Inflammatory macrophage treated with lipopolysaccharide for 4 hours (primary cell): ENCODE measurements at places on chromosomes 6 and 20.

DNA sequence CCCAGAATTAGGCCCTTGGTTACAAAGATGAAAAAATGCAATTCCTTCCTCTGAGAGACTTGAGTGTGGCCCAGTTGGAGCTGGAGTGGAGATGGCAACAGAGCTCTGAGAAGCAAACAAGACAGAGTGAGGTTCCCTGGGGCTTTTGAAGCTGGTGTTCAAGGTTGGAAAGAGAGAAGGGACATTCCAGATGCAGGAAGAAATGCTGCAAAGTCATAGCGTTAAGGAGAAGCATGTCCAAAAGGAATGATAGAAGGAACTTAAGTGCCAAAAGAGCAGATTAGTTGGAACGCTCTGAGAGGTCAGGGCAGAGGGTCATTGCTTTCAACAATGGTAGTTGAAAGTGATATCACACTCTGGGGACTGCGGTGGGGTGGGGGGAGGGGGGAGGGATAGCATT is 251.8 kb downstream of the TBC1D7 start:
- no peak for DNase-seq

DNA sequence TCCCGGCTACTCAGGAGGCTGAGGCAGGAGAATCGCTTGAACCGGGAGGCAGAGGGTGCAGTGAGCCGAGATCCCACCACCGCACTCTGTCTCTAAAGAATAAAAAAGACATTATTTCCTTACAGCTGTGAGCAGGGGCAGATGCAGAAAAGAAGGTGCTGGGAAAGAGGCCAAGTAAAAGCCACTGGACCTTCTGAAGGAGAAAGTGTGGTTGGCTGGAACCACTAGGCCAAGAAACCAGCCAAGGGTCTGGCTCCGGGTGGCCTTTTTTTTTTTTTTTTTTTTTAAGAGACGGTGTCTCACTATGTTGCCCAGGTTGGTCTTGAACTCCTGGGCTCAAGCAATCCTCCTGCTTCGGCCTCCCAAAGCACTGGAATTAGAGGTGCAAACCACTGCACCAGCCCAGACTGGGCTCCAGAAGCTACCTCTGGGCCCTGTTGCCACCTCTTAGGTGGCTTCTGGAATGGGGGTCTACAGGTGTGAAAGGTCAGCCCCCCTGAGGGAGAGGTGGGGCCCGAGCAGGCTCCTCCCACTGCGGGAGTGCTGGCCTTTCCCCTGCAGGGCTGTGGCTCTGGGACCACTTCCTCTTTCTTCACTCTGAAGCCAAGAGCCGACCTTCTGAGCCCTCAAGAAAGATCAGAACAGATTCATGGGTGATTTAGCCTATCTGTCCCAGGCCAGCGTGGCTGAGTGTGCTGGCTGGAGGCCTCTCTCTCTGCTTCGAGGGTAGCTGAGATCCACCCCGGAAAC is at the start of gene FGD2:
TSS of gene FGD2 (plus strand) at position 595 of the 750 bp plus-strand sequence. CDS start 163 bp downstream, outside the sequence.
- peak; percentile 84 for DNase-seq

DNA sequence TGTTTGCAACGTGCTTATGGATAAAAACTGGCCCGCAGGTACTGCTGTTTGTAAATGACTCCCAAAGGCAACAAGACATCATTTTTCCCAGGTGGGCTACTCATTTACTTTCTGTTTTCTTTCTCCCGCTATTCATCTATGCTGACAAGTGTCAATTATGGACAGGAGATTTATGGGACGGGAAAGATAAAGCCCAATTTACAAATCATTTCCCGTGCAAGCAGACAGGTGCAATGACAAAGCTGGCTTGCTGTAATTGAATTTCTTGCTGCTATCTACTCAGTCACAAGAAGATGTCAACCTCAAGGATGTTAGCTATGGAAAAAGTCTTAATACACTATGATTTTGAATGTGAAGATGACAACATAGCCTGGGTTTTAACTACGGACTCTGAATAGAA is 125.5 kb downstream of the EPHA7 start:
- DNase-seq = no peak

GRCh38 chr20:9503526-9504245 is 10.7 kb upstream of the LAMP5 start:
- peak; percentile 75 for DNase-seq

DNA sequence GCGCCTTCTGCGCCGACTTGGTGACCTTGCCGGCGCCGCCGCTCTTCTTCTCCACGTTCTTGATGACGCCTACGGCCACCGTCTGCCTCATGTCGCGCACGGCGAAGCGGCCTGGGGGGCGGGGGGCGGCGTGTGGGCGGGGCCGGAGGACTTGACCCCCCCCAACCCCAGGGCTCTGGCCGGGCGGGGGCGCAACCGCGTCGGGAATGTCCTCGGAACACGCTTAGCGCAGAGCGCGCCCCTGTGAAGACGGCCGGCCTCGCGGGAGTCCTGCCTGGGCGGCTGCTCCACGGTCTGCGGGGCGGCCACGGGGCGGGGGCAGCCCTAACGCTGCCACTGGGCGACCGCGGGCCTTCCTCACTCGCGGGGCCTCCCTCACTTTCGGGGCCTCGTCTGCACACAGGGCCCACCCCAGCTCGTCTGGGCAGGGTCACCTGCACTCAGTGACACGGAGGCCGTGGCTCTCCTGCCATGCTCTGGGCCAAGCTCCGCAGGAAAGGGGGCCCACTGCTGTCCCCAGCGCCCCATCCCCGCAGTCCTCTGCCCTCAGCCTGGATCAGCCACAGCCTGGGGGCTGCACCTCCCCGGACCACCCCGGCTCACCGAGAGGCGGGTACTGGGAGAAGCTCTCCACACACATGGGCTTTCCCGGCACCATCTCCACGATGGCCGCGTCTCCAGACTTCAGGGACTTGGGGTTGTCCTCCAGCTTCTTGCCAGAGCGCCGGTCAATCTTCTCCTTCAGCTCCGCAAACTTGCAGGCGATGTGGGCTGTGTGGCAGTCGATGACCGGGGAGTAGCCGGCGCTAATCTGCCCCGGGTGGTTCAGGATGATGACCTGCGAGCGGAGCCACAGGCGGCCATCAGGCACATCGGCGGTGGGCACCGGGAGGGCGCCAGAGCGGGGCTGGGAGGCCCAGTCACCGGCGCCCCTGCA is 10.3 kb downstream of the EEF1A2 start:
- DNase-seq = no peak

DNA sequence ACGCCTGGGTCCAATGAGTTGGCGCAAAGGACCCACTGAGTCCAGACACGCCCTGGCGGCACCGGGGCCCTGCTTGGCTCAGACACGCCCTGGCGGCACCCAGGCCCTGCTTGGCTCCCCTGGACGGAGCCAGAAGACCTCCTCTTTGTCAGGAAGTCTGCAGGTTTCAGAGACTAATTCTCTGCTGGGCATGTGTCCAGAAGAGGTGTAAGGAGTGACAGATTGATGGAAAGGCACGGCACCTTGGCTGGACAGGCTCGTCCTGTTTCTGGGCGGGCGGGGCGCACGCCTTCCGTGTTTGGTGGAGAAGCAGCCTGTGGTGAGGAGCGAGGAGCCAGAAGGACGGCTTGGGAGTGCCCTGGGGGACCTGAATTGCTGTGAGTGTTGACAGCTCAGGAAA is 23.1 kb upstream of the DACT2 start:
- no peak for DNase-seq

GRCh38 chr6:41463062-41463930 is 82.9 kb upstream of the FOXP4 start:
- peak; percentile 71 for DNase-seq

- DNase-seq = no peak
These were observed 197.2 kb downstream of the TFAP2C start for GRCh38 chr20:56826306-56826704.

- DNase-seq = no peak
These were observed 1.5 kb downstream of the SALL4 start for GRCh38 chr20:51800872-51801121.

GRCh38 chr6:80003826-80004172 is 650 bp upstream of the TTK start:
- DNase-seq = peak; percentile 1

- DNase-seq = no peak
These were observed 57.1 kb upstream of the CEP162 start for GRCh38 chr6:84284428-84285049.

DNA sequence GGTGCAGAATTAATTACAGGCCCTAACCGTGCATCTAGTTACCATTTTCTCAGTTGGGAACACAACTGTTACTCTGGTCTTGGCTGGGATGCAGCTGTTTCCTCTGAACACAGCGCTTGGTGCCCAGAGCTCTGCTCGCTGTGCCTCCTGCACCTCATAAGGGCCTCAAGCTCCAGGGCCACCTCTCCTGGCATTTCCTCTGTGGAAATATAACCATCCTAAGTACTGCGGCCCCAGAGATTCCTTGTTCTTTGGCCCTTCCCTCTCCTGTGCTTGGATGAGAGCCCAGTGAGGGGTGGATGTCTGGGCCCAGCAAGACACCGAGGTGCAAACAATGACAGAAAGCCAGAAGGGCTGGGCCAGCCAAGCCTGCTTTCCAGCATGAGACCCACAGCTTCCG is 169.9 kb upstream of the CST7 start:
- DNase-seq = no peak

DNA sequence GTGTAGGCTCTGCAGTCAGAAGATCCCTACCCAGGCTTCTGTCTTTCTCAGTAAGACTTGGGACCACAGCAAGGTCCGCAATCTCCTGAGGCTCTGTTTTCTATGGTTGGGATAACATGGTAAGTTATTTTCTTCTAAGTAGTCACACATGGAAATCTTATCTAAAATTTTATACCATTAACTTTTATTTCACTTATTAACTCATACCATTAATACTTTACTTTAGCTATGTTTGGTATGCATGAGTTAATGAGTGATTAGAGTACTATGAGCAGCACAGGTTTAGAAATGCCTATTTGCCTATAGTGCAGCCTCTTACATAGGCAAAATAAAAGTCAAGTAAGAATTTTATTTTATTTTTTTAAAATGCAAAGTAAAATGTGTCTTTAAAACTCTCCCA is 27.2 kb downstream of the GINM1 start:
- DNase-seq = no peak

- DNase-seq = peak; percentile 54
These were observed 235.2 kb downstream of the ALDH8A1 start for GRCh38 chr6:134714679-134715078.

DNA sequence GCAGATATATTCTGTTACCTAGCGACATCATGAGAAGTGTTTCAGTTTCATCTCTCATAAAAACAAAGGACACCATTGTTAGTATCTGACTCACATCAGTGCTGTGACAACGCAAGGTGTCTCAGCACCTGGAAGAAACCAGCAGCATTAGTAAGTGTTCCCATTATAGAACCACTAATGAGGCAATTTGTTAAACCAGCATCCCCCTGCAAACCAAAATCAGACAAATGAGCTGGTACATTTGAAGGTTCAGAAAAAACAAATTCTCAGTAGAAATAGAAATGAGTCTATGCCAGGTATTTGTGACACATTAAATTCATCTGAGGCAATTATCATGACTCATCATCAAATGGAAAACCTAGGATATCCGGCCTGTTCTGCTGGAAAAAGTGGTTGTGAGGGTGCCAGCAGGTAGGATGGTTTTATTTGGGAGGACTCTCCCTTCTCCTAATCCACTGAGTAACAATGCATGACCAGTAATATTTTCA is 151.7 kb downstream of the TMEM200A start:
- DNase-seq = no peak

DNA sequence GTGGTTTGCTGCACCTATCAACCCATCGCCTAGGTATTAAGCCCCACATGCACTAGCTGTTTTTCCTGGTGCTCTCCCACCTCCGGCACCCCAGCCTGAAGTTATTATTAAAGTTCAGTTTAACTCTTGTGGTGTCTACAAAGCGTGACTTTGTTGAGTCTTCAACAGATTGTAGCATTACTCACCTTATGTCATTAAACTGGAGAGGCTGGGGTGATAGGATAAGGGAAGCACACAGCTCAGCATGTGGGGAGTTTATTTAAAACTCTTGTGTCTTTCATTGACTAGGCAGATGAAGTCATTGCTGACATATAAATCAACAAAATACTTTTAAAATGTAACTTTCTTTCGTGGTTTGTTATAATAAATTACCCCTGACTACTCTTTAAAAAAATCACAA is 84.7 kb upstream of the GCM1 start:
- no peak for DNase-seq

DNA sequence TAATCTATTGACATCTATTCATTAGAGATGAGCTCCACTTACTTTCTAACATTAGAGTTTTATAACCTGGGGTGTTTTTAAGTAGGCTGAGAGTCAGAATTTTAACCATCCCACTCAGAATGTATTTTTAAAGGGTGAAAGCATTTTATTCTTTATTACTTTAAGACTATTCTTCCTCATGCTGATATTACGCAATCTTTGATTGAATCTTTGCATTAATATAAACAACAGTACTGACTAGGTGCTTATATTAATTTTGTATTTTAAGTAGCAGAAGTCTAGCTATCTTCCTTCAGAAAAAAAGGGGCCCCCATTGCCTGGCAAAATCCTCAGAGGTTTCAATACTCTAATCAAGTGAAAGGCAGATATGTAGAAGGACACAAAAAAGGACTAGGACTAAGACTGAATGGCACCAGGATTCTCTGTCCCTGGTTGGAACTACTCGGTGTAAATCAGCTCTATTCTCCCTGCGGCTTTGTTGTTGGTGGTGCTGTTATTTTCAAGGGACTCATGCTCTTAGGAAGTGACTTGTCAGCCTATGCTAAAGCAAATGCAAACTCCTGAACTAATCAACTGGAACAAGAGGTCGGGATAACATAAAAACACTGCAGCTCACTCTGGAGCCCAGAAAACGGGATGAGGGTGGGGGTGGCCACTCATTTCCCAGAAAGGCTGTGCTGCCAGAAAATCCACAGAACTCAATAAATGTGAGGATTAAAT is 1324.4 kb downstream of the GRIK2 start:
- DNase-seq = no peak
